Activated naive CD4-positive, alpha-beta T cell treated with anti-CD3 and anti-CD28 coated beads, Interleukin-2, amount 10 ng/mL, durations not matched to agents 5 hours and 36 hours (primary cell): ENCODE measurements at places on chromosomes 3 and 15. TPM values are rescaled to one million over a fixed set of nuclear protein-coding genes. Genes with fewer than 3 reads are reported as not detected.

HESX1 gene
- not detected for total RNA-seq

MYH15 gene
- 0.07 TPM for total RNA-seq

KCNMB3 gene
- 0.31 TPM for total RNA-seq

THRB gene
- not detected for total RNA-seq

USP50 gene
- not detected for total RNA-seq

SLC12A8 gene
- total RNA-seq, result 0.34 TPM

ITIH1 gene
- not detected for total RNA-seq

FOXL2NB gene
- total RNA-seq, result not detected

SERINC4 gene
- total RNA-seq, result not detected

RBP2 gene
- not detected for total RNA-seq

COL7A1 gene
- 0.60 TPM for total RNA-seq

ROPN1 gene
- not detected for total RNA-seq

CDC25A gene
- total RNA-seq, result 16.3 TPM

CLRN1 gene
- total RNA-seq, result not detected

KIF9 gene
- total RNA-seq, result 2.5 TPM

LRRIQ4 gene
- not detected for total RNA-seq

GPR160 gene
- 17.4 TPM for total RNA-seq

MITF gene
- not detected for total RNA-seq

CCR2 gene
- total RNA-seq, result 60.5 TPM

RPL32 gene
- total RNA-seq, result 2,538 TPM

CLDN18 gene
- total RNA-seq, result not detected

SHC4 gene
- 0.10 TPM for total RNA-seq

SCAANT1 gene
- not detected for total RNA-seq

LACTB gene
- total RNA-seq, result 12.0 TPM

PCSK6 gene
- total RNA-seq, result 1.3 TPM

SRGAP3 gene
- total RNA-seq, result 5.5 TPM

NT5DC2 gene
- 27.3 TPM for total RNA-seq

CLSTN2 gene
- total RNA-seq, result not detected

HGD gene
- total RNA-seq, result 0.67 TPM
